Sciatic nerve (tissue), 2 donors: ENCODE measurements at places on chromosomes 2 and 18. TPM values are rescaled to one million over a fixed set of nuclear protein-coding genes. Genes with fewer than 3 reads are reported as not detected.

Gene XDH
- 0.22 TPM for total RNA-seq

Gene KCNS3
- total RNA-seq, result 16.9 TPM

Gene SANBR
- 19.7 TPM for total RNA-seq

Gene EFHD1
- total RNA-seq, result 41.9 TPM

Gene POTEI
- 0.27 TPM for total RNA-seq

Gene C2orf66
- total RNA-seq, result 0.36 TPM
